ENCODE measurements at places on chromosomes 7 and 10.

GRCh38 chr10:86300931-86301830, 65.4 kb downstream of the GRID1 start:
- DNase-seq = no peak

GRCh38 chr7:92534572-92534971, 6.0 kb downstream of the RBM48 start:
- no peak for DNase-seq

- DNase-seq = no peak
Measured at GRCh38 chr10:27500886-27501285, 3.2 kb upstream of the RAB18 start.

DNA sequence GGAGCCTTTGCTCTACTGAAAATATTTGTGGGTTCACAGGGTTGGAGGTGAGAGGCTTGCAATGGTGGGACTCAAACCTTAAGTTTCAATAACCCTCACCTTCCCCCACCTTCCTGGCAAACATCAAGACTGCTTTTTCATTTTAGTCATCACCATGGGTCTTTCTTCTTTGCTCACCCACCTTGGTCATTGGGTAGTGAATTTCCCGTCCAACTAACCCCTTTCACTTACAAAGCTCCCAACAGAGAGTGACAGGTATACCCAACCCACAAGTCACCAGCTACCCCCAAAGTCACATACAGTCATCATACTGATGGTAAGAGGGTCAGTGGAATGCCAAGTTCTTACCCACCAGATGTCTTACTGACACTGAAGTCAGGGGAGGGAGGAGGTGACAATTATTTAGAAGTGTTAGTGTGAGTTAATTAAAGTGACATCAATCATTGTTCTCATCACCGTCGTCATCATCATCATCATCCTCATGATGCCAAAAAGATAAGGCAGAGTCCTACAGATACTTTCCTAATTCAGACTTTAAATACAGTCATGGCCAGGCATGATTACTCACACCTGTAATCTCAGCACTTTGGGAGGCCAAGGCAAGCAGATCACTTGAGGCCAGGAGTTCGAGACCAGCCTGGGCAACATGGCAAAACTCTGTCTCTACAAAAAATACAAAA, 49.0 kb downstream of the PIK3AP1 start:
- DNase-seq = no peak

DNA sequence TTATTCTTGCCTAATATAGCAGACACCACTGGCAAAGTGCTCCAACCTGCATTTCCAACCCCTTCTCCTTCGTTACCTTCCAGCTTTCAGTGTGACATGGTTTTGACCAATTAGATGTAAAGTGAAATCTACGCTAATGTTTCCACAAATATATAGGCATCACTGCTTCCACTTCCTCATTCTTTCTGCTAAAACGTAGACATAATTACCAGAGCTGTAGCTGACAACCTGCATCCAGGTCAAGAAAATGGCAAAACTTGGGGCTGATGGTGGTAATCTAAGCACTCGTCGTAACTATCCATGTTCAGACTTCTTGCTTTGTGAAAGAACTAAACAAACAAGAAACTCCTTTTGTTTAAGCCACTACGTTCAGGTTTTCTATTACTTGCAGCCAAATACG, 41.8 kb upstream of the COL1A2 start:
- DNase-seq = no peak

- no peak for DNase-seq
Measured at GRCh38 chr10:111837985-111838384, 345.6 kb downstream of the GPAM start.

DNA sequence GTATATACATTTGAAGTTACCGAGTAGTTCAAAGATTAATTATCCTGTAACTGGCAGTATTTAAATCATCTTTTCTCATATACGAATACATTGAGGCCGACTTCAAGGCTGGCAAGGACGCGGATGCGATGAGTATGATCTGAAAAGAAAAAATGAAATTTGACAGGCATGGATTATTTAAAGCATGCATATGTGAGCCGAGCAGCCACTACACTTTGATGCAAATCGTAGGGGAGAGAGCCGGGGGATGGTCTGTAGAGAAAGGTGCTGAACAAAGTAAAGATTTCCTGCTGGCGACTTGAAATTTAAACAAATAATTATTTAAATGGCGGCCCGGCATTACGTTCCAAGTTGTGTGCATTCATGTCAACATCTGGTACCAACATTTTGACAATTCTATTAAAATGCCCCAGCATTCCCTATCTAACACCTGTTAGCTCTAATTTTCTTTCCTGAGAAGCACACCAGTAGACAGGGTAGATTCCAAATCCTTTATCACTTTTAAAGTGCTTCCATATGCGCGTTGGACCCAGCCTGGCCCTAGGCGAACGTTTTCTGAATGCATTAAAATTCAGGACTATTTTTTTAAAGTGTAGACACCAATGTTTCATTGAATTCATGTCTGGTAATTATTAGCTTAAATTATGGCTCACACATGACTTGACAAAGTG, 188.7 kb downstream of the EMX2 start:
- DNase-seq = no peak

DNA sequence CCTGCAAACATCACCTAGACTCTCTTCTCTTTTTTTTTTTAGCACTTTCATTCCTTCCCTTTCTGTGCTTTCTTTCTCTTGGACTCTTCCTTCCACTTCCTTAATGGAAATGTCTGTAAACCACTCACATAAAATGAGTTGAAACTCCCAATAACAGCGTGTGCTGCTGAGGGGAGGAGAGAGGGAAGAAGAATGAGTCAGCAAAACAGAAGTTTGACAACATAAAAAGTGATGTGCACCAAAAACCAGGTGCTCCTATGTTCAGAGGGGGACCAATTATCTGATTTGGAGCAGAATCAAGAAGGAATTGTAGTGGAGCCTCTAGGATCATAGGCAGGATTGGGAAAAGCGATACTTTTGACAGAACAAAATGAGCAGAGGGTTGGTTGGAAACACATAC, 712.1 kb upstream of the IGFBP3 start:
- DNase-seq = no peak

DNA sequence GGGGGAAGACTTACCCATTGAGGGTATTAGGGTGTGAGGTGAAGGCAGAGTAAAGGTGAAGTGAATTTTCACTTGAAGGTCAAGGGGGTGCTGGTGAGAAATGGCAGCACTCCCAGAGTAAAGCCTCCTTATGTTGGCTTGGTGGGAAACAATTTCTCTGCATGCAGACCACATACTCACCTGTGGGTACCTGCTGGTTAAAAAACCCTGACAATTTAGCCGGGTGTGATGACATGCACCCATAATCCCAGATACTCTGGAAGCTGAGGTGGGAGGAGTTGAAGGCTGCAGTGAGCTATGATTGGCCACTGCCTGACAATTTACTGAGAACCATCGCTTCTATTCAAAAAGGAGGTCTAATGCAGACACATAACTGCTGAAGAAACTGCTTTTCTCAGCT, 5.5 kb downstream of the DNAJB9 start:
- DNase-seq = no peak

GRCh38 chr10:92690915-92691590, 1.3 kb downstream of the HHEX start:
- no peak for DNase-seq

Data from AG20443 (cell line).